ENCODE measurements at places on chromosomes 2 and 18.

DNA sequence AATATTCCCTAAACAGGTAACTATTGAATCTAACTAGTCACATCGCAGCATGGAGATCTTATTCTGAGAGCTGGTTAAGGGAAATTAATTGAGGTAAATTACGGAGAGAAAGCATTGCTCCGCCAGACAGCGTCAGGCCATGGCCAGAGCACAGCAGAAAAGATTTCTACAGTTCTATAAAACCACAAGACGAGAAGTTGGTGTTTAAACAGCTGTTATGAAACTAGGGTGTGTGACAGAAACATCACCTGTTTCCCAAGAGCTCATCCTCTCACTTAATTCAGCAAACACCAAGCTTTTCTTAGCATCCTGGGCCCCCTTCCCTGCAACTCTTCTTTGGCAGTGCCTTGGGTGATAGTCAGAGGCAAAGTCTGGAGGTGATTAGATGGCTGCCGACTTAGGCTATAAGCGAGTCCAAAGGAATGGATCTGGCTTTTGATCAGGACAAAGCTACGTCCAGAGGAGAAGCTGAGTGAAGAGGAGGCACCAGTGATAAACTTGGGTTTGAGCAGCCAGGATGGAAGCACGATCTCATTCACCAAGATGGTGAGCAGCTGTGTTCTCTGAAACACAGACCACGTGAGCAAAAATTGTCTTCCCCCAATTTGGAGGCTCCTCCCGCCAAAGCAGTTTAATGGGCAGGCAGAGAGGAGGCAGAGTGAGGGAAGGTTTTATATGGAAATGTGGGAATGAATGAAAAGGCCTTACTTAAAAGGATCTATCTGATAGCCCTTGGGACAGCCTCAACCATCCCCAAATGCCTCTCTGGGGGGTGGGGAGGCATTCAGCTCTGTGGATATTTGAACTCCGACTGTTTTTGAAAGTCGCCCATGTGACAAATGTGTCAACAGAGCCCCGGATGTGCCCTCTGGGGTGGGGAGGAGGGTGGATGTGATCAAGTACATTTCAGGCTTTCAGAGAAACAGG lies 57.8 kb downstream of the PKDCC start:
- DNase-seq: no peak

DNA sequence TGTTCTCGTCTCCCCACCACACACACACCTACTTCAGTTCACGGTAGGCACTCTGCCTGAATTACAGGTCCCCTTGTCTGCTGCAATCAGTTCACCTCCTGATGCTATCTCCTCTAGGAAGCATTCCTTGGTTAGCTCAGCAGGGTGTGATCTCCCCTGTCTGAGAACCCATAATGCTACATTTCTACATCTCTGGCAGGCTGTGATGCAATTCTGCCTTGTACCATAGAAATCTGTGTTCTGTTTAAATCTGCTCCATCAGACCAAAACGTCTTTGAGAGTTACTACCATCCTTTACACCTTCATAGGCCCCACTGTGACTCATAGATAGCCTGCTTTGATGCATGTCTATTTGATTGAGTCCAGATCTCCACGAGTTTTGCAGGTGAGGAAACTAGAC lies 103.9 kb downstream of the TTC32 start:
- no peak for DNase-seq

DNA sequence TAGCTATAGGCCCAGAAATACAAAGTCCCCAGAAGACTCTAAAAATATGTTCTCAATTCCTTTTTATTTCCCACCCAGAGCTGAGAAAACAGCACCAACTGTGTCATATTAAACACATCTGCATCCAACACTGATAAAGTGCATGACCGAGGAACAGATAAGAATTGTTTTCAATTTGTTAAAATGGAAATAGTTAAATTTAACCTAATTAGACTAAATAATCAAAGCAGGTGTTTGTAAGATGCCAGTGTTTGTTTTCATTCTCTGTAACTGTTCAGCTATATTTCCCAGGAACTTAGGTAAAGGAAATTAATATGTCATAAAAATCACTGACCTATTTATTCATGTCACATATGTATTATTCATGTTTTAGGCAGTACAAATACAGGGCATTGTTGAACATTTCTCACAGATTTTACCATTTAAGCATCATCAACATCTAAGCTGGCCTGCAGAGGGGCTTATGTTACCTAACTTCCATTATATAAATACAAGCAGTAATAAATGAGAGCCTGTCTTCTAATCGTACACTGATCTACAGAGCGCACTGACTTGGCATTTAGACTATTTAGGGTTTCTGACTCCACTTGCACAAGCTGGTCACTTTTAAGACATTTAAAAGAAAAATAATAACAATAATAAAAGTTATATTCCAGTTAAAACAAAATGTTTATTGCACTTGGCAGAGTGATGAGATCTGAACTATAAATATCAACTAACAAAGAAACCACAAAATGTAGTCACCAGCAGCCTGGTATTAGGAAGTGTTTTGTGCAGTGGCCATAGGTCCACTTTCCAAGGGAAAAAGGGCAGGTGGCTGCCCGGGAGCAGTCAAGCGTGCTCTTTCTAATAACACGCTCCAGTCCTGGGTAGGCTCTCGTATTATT lies 86.6 kb upstream of the ZFP36L2 start:
- no peak for DNase-seq

DNA sequence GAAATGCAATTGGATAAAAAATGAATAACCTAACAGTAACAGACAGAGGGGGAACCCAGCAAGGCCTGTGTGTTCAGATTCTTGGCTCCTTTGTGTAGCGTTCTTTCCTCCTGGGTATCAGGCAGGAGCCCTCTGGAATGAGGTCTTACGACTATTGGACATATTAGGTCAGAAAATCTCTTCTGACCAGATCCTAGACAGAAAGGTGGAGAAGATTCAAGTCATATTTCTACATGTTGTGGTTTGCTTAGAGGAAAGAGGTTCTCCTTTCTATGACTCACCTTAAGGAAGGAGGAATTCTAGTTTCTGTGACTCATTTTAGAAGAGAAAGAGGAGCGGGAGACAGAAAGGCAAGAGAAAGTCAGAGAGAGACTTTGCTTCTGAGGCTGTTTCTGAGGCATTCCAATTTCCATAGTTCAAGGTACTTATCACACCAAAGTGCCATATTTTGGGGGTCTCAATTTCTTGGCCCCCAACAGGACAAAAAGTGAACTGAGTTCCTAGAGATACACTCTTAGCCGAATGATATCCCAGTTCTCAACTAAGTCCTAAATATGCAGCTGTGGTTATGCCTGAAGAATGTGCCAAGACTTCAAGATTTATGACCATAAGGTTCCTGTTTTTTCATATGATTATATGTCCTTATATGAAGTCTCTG lies 618.6 kb downstream of the ZEB2 start:
- no peak for DNase-seq

DNA sequence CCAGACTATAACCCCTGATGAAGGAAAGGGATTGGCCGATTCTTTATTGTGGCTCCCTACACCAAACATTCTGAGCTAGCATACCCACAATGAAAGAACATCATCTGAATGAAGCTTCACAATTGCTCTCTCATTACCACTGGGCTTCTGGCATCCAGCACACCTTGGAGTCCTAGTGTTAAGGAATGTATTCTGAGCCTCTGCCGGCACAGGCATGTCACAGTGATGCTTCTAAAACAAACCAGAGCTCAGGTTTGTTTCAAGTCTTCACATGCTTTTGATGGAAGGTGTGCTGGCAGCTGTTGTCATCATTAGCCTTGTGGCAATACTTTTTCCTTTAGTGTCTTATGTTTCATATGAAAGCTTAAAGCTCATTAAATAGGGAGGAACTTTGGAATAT lies 76.3 kb upstream of the RBBP8 start:
- DNase-seq: no peak

DNA sequence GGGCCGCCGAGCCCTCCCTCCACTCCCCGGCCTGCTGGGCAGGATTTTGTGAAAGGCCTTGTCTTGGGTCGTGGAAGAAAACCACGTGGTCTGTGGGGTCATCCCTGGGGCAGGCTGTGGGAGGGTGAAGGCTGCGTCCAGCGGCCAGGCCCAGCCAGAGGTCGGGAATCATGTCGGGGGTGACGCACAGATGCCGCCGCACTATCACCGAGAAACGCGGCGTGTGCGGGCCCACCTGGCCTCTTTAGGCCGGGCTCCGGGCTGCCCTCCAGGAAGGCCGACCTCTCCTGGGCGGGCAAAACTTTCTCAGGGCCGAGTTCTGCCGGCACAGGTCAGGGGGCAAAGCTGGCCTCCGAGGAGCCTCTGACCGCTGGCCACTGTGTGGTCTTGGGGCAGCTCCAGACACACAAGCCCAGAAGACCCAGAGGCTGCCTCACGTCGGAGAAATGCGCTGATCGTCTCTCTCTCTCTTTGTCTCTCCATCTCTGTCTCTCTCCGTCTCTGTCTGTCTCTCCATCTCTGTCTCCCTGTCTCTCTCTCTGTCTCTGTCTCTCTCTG lies 28.4 kb downstream of the NFATC1 start:
- no peak for DNase-seq

- no peak for DNase-seq
Observed at GRCh38 chr18:75418293-75419005, 9.1 kb downstream of the SMIM21 start.

DNA sequence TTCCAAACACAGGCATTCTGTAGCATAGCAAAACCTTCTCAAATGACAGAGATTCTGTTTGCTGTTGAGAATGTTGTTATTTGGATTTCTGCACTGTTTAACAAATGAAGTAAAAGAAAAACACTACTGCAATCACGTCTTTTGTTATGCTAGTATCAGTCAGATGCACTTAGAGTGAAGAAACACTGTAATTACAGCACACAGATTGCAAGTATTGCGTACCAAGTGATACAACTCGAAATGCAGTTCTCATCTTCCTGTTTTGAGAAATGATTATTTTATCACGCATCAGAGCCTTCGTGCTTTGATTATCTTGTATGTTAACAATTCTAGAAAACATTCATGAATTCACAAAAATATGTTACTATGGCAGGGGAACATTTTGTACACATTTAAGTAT lies 41.8 kb upstream of the KLF11 start:
- DNase-seq: no peak

DNA sequence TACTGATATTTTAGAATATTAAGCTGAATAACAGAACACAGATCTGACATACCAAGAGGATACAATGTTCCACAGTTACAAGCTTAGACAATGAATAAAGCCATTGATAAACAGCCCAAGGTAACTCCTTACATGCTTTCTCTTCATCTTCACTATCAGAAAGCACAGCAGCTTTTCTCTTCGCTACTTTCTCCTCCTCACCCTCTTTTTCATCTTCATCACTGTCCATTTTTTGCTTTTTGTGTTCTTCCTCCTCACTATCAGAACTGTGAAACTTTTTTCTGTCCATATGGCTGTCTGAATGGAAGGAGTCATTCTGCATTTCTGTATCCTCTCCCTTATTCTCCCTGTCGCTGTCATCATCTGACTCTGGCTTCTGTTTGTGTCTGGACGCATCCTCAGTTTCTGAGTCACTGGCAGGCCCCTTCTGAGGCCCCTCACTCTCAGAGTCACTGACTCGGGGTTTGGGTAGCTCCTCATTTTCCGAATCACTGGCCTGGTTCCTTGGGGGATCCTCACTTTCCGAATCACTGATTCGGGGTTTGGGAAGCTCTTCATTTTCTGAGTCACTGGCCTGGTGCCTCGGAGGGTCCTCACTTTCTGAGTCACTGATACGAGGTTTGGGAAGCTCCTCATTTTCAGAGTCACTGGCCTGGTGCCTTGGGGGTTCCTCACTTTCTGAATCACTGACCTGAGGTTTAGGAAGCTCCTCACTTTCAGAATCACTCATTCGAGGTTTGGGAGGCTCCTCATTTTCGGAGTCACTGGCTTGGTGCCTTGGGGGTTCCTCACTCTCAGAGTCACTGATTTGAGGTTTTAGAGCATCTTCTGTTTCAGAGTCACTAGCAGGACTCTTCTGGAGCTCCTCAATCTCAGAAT lies 21.5 kb downstream of the IWS1 start:
- DNase-seq: no peak

DNA sequence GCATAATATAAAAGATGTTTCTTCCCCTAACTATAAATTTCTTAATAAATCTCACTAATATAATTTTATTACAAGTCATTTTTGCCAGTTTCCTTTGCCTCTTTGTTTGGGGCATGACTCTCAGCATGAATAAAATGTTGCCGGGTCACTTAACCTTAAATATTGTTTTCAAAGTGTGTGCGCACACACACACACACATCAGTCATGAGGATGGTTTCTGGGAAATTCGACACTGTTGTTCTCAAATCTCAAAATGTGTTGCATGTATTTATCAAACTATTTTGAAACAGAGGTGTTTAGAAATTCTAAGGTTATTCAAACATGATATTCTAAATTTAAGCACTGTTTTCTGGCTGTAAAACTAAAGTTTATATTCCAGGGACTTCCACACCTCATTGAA lies 31.5 kb downstream of the FAP start:
- no peak for DNase-seq

DNA sequence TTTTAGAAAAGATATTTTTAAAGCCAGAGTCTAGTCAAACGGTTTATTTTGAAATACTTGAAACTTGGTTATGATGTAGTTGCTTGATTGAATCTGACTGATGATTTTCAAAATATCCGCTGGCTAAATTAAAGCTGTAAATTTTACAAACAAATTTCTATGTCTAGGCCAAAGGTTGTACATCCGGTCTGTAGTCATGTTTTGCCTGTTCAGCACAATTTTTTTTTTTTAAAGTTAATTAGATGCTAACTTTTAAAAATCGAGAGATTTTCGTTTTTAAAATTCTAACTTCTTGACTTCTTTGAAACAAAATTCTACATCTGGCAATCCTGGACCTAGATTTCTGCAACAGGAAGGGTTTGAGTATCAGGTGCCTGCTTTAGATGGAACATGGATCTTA lies 412.4 kb downstream of the TXNL1 start:
- DNase-seq: no peak

DNA sequence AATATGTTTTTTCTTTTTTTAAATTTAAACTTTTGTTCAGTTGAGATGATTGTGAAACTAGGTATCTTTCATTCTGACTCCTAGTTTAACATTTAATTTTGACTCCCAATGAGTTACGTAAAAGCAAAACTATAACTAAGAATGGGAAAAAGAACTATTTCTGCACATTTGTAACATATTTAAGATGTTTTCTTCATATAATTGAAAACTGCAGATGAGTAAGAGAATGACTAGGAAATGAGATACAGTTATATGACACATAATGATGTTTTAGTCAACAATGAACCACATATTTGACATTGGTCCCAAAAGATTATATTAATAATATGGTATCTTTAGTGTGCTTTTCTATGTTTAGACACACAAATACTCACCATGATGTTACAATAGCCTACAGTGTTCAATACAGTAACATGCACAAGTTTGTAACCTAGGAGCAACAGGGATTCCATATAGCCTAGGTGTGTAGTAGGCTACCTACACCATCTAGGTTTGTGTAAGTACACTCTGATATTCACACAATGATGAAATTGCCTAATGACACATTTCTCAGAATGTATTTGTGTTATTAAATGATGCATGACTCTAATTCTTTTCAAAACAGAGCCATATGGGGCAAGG lies 12.6 kb downstream of the ERMN start:
- DNase-seq: no peak

GRCh38 chr2:17644997-17645720 lies 104.7 kb downstream of the VSNL1 start:
- no peak for DNase-seq

- DNase-seq: no peak
Observed at GRCh38 chr2:20612925-20613916, 37.7 kb downstream of the HS1BP3 start.

Measured in neuronal stem cell (in vitro differentiated cells).